ENCODE measurements at places on chromosomes 4 and X. TPM values are rescaled to one million over a fixed set of nuclear protein-coding genes. Genes with fewer than 3 reads are reported as not detected.

- DNase-seq, result no peak
Observed at GRCh38 chr4:7595934-7596461, 161.3 kb upstream of the PSAPL1 start.

Gene USP17L22
- total RNA-seq, result not detected

DNA sequence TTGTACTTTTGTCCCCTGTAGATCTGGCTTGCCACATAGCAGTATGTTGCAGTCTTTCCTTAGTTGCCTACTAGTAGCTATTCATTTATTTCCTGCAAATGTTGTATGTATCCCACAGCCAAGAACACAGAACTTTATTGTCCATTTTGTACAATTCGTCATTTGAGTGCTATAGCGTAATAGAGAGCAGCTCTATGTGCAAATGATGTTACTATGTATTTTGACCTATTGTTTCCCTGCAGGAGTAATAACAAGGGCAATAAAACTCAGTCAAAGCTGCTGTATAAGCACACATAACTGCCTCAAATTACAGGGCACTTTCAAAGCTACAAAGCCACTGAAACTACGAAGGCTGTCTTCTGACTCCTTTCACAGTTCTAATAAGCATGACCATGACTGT, 48.1 kb downstream of the NRK start:
- DNase-seq, result no peak

GRCh38 chr4:154452798-154453346, 38.7 kb downstream of the DCHS2 start:
- no peak for DNase-seq

- DNase-seq, result no peak
Observed at GRCh38 chr4:127498366-127498765, 134.4 kb upstream of the INTU start.

GRCh38 chr4:175418516-175418915, 393.5 kb downstream of the GPM6A start:
- no peak for DNase-seq

- no peak for DNase-seq
Observed at GRCh38 chr4:155399974-155400697, 23.4 kb upstream of the MAP9 start.

- no peak for DNase-seq
Observed at GRCh38 chrX:123713434-123713833, 19.4 kb downstream of the THOC2 start.

Gene FGG
- 15.0 TPM for total RNA-seq

DNA sequence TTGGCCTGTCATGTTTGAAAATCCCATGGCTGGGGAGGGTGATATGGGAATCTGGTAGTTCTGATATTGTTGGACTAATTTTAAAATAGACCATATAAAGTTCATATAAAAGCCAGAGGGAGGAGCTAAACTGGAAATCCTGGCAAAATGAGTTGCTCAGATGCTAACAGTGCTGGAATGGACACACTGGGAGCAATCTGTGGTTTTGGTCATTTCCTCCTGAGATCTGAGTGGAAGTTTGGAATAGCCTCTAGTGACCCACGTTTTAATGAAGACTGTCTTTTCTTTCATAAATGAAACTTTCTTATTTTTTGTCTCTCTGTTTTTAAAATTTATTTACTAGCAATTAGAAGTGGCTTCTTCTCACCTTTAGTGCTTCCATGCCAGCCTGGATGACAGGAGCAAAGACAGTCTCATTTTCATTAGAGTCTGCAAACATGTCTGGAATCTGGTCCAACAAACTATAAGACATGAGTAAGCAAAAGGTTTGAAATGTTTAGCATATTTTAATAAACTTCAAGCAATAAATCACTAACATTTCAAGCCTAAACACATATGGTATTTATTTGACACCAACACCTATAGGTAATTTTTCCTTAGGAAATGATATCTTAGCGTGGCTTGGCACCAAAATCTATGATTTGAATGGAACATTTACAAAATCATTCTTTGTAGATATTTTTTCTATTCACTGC, 66.6 kb downstream of the METTL14 start:
- DNase-seq, result no peak

GRCh38 chr4:1927675-1928074, 56.5 kb downstream of the NSD2 start:
- no peak for DNase-seq

DNA sequence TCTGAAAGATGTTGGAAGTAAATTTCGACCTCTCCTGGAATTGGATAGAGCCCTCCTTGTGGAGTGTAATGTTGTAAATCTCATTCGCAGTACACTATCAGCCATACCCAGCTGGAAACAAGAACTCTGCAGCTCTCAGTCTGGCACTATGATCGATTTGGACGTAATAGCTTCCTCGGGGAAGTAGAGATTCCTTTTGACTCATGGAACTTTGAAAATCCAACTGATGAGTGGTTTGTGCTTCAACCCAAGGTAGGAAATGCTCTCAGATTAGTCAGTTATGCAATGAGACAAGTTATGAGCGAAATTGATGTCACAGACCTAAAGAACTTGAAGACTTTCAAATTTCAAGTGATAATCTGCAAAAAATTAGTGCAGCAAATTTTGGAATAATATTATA, 103.9 kb downstream of the SYTL5 start:
- no peak for DNase-seq

Gene SOX3
- total RNA-seq, result not detected

DNA sequence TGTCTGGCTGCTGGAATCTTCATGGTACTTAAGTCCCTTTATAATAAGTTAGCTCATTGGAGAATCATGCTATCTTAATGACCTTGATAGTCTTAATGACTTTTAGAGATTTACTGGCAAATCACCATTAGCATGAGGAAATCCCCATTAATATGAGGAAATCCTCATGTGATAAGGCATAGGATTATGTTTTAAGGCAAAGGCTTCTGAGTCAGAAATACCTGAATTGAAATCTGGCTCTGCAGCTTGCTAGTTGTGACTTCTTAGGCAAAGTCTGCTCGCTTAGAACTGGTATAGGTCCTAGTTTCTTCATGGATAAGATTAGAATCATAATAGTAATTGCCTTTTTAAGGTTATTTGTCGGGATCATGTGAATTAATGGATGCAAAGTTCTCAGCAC, 190.2 kb upstream of the BANK1 start:
- DNase-seq, result no peak

DNA sequence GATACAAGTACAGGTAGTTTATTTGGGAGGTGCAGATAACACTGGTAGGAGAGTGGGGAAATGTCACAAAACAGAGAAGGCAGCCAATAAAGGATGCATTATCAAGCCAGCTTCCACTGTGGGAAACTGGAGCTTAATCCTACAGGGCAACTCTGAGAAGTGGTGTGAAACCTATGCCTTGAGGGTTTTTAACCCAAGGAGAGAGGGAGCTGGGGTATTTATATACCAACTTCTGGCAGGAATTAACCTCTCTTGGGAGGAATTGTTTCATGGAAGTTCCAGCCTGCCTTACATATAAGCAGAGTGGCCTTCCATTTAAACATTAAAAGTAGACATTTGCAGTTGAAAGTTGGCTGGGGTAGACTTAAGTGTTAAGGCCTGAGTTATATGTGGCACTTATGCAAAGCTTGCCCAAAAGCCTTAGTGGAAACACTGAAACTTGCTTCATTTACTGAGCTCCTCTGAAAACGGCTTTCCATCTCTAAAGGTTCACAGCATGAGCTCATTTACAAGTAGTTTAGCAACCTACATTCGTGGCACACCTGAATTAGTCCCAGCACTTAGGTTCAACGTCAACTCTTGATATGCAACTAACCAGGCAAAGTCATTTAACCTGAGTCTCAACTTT, 19.2 kb downstream of the MAGEB17 start:
- DNase-seq, result no peak

DNA sequence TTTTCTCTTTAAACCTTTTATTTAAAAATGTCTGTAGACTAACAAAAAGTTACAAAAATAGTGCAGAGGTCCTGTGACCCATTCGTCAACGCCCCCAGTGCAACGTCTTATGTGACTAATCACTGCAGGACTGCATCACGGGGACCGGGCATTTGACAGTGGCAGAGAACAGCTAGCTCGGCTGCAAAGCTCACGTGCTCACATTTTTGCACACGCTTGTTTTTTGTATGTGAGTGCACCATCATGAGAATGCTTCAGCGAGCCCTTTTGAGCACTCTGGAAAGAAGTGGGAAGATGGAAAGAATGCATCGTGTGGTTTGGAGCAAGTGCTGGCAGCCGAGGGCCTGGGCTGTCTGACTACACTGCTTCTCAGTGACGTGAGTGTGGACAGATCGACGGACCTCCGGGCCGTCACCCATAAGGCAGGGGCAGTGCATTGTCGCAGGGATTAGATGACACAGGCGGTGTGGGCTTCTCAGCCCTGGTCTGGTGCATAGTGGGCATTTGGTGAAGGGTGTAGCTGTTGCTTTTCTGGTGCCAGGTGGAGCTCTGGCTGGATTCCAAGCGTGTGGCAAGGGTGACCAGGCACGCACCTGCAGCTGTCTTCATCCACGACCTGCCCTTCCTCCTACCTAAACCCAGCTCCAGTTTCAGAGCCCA, 17.7 kb downstream of the SPON2 start:
- no peak for DNase-seq

- no peak for DNase-seq
Observed at GRCh38 chr4:15238720-15239119, 189.1 kb upstream of the C1QTNF7 start.

GRCh38 chr4:188697243-188697642, 558.0 kb downstream of the TRIML1 start:
- DNase-seq, result no peak

Gene RBM47
- total RNA-seq, result 143 TPM

DNA sequence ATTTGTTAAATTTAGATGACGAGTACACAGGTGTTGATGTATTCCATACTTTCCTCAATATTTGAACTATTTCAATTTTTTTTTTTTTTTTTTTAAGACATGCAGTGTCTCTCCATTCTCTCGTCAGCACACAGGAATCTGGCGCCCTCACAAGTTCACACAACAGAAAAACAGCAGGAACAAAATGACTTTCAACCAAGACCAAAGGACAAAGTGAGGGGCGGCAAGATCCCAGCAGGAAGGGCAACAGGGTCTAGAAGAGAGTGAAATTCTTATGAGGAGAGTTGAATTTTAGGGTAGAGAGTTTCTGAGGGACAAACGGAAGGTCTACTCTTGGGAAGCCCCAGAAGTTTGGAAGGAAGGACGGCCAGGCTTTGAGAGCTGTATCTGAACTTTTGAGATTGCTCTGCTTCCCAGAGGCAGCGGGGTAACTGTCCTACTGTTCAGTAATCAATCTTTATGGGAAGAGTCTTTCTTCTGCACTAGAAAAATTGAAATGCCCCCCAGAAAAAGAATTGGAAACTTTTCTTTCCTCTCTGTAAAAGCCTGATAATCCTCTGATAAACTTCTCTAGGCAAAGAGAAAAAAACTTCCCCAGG, 760.2 kb downstream of the RAB28 start:
- DNase-seq, result no peak

- no peak for DNase-seq
Observed at GRCh38 chr4:7541414-7541810, 106.7 kb upstream of the PSAPL1 start.

- no peak for DNase-seq
Observed at GRCh38 chr4:3232871-3233271, 16.1 kb upstream of the MSANTD1 start.

DNA sequence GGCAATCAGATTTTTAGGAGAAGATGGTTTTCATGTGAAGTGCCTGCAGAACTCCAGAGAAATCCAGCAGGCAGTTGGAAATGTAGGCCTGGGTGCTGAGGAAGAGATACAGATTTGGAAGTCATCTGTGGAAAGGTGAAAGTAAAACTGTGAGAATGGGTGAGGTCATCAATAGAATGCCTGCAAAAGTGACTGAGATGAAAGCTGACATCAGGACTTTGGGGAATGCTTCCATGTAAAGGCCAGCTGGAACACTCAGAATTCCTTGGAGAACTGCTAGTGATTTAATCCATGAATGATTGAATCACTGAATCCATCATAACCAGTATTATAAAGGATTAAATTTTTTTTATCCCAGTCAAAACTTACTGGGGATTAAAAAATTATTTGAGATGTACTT, 124.5 kb upstream of the GIMD1 start:
- DNase-seq, result no peak

DNA sequence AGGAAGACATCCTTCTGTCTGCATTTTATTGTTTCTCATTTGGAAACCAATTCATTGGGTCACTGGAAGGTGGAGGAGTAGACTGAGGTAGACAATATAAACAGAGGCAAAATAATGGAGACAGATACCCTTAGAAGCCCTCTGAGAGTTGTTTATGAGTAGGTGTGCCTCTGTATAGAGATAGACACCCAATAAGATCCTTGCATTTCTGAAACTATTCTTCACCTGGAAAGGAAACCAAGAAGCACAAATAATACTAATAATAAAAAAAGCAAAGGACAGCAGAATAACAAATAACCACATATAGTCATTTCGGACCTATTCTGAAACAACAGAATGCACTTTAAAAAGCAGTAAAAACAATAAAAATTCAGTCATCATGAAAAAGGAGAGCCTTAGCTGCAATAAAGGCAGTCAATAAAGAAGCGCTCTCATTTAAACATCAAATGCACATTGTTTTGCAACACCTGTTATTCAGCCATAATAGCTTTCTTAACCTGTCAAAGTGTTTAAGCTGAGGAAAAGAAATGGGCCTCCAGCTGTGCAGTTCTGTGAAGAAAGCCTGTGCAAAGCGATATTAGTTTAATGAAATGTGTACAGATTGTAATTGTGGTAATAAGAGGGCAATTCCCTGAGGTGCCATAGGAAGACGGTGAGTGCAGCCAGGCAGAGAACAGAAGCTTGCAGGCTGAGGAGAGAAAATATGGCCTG, 904.2 kb downstream of the STPG2 start:
- DNase-seq, result no peak

DNA sequence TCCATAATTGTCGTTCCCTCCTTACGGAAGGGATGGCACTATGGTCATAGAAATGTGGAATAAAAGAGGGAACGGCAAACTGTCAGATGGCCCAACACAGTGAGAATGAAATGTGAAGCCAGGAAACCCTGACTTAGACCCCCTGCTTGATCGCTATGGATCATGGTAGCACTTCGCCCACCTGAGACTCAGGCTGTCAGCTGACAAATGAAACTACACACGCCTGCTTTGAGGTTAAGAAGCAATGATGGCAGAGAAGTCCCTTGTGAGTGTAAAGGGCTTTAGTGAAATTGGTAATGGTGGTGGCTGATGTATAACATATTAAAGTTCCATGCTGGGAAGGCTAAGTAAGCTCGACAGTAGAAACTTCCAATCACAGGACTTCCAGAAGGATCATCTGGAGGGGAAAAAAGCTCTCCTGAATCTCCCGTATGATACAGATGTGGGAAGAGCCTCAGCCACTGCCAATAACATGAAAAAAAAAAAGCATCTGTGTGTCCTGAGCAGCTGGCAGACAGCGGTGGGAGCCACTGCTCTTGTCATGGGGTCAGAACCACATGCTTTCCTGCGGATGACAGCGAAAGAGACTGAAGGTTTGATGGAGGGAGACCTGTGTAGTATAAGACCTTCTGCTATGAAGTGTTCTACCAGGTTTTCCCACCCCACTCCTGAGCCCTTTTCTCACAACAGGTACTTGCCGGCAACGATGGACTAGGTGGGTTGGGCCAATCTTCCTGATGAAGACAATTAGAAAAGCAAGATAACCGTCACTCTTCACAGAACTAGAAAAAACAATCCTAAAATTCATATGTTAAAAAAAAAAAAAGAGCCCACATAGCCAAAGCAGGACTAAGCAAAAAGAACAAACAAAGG, 107.6 kb downstream of the AFAP1 start:
- DNase-seq, result no peak

Data from mucosa of gallbladder (tissue), 1 donor.